ENCODE measurements at places on chromosomes 16 and 17.

DNA sequence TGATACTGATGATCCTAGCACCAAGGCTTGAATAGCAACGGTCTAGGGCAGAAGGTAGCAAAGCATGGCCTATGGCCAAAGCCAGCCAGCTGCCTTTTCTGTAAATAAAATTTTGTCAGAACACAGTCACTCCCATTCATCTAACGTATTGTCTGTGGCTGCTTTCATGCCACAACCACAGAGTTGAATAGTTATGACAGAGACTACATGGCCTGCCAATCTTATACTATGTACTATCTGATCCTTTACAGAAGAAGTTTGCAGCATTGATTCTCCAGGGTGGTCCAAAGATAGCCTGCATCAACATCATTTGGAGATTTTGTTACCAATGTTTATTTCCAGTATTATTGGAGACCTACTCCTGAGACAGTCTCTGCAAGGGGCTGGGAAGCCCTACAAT is 19.9 kb upstream of the MMD start:
- DNase-seq = no peak

DNA sequence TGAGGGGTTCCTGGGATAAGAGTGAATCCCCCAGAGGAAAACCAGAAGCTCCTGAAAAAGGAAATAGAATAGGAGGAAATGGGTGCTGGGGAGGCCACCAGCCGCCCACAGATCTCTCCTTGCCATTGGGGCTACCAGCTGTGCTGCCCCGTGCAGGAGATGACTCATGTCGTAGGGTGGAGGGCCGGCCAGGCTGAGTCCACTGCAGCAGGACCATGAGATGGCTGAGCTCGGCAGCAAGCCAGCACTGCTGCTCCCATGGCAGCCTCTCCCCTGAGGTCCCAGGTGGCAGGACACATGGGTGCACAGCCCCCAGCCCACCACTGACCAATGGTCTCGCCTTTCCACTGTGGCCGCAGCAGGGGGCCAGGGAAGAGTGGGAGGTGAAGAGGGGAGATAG is 95.5 kb downstream of the GNAO1 start:
- DNase-seq = no peak

- DNase-seq = no peak
Measured at GRCh38 chr17:8806926-8807550, 7.9 kb upstream of the MFSD6L start.

GRCh38 chr16:49596648-49597291 is 223.2 kb downstream of the C16orf78 start:
- no peak for DNase-seq

GRCh38 chr16:68685685-68686478 is 40.8 kb downstream of the CDH3 start:
- no peak for DNase-seq

DNA sequence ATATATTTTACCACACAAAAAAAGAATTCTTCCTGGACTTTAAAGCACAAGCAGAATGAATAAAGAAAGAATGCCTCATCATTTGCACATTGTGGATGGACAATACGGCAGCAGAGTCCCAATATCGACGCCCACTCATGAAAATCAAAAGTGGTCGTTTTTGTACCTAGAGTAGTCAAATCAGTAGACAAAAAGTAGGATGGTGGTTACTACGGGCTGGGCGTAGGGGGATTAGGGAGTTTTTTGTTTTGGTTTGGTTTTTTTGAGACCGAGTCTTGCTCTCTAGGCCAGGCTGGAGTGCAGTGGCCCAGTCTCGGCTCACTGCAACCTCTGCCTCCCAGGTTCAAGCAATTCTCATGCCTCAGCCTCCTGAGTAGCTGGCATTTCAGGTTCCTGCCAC is 8.6 kb upstream of the CENPV start:
- DNase-seq = no peak

DNA sequence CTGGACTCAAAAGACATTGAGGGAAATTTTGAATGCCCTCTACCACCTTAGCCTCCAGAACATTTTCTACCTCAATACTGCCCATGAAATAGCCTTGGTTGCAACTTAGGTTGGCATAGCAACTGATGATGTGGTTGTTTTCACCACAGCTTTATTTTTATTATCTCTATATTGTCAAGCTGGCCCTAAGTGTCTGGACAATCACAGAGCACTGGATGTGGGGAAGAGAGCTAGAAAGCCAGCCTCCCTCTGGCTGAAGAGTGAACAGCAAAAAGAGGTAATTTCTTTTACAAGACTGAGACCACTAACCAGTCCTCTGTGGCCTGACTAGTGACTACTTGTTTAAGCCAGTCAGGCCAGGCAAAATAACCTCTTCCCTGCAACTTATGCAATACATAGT is 159.6 kb downstream of the HS3ST2 start:
- no peak for DNase-seq

Data from NCI-H1092 (cell line).